ENCODE measurements at places on chromosomes 2 and 18. TPM values are rescaled to one million over a fixed set of nuclear protein-coding genes. Genes with fewer than 3 reads are reported as not detected.
A peak's percentile ranks its signal among the peaks of the same experiment; 100 is the strongest.

DNA sequence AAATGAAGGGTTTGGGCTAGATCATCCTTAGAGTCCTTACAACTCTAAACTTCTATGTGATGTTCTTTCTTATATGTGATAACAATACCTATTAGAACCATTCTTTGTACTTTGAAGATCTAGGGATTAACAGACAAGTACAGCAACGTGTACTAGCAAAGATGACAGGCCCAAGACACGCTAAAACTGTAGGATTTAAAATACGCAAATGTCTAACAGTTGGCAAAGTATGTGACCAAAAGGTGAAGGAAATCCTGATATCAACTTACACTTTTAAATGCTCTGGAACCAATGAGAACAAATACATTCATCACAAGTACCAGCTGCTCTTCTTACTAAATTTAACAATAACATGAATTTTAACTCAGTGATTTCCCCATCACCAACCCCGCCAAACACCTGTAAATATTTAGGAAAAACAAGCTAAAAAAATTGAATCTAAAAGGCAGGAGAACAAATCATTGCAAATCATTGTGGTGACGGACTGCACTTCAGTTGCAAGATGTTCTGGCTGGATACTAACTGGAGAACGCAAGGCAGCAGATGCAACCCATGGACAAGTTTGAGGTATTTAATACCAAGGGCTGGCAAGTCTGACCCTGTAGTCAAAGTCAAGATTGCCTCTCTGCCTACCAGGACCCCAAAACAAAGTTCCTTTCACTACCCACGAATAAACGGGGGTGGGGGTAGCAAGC, 1.4 kb downstream of the ANKRD44 start:
- H3K27me3 ChIP-seq = peaks cover 5% of the 10 kb centered on the region
- H3K4me3 ChIP-seq = peak overlapping the region; percentile 96
- H3K27ac ChIP-seq = no peak overlapping the region
- no peaks in the 10 kb centered on the region for H3K36me3 ChIP-seq

SERPINE2 gene
- 153 TPM for total RNA-seq

DNA sequence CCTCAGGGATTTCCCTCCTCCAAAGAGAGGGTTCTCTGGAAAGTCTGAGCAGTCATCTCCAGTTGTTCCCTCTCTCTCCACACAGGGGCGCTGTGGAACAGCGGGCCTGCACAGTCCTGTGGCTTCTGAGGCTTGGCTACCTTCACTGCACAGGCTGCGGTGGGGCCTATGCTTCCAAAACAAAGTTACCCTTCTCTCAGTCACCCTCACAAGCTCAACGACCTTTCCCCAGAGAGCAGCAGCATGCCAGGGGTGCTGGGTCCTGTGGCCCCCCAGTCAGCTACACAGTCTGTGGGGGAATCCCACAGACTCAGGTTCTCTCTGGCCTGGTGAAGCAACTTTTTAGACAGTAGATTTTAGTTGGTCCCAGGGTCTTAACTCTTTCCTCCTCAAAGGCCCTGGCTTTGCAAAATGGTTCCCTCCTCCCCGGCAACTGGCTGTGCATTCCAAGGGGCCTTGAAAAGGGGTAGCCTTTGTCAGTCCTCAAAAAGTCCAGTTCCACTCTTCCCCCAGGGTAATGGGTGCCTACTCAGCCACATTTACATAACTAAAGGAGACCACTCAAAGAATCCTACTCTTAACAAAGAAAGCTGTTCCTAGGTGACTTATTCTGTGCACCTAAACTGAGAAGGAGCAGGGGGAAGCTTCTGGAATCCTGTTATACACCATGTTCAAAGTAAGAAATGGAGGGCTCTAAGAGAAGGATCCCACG, 14.9 kb downstream of the B3GNT7 start:
- H3K27me3 ChIP-seq = no peaks in the 10 kb centered on the region
- peak overlapping the region; percentile 3 for H3K27ac ChIP-seq
- DNase-seq = no peak
- H3K36me3 ChIP-seq = no peaks in the 10 kb centered on the region

DNA sequence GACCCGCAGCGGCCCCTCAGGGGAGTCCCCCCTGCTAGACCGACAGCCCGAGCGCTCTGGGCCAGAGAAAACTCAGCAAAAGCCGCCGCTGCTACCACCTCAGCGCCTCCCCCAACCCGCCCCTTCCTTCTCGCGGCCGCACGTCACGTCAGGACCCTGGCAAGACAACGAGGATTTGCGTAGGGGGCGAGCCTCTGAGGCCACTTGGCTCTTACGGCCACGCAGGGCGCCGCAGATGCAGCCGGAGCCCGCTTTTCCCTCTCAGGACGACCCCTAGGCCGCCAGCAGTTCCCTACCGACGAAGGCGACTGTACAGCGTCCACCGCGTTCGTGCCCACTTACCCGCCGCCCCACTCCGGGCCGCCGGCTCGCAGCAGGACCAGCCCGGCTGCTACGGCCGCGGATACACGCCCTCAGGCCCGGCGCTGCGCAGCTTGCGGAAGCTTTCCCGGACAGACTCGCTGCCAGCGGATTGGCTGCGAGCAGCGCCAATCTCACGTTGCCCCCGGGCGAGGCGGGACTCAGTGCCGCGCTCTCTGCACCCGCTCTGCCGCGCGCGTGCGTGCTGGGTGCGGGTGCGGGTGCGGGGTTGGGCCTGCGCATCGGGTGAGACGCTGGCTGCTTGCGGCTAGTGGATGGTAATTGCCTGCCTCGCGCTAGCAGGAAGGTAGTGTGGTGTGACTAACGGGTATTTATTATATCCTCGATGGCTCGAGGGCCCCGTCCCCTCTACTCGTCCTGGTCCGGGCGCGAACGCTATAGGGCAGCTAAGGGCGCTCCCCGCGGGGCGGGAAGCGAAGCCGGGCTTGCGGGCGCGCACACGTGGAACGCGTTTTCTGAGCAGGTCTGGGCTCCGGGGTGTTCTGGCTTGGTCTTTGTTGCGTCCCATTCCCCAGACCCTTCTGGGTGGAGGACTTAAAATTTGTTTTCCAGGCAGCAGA, at the start of the genes ORMDL1 and PMS1:
ORMDL1 (minus strand) TSS at position 413 of the 941 bp plus-strand sequence. CDS start 1,744 bp downstream, outside the sequence.
PMS1 (plus strand) TSS at position 524 of the 941 bp plus-strand sequence. CDS start 7,360 bp downstream, outside the sequence.
- no peaks in the 10 kb centered on the region for H3K36me3 ChIP-seq
- H3K4me1 ChIP-seq = peaks cover 10% of the 10 kb centered on the region
- H3K27ac ChIP-seq = peak within 1 kb of the TSS; percentile 98
- peak; percentile 97 for DNase-seq

VWC2L gene
- 0.40 TPM for total RNA-seq

RNPEPL1 gene
- total RNA-seq = 36.9 TPM

- no peak overlapping the region for H3K4me3 ChIP-seq
- no peaks in the 10 kb centered on the region for H3K36me3 ChIP-seq
- no peaks in the 10 kb centered on the region for H3K27me3 ChIP-seq
- H3K27ac ChIP-seq = no peak overlapping the region
- peaks cover 19% of the 10 kb centered on the region for H3K4me1 ChIP-seq
Measured at GRCh38 chr2:28580078-28580477, 84.2 kb downstream of the PLB1 start.

CROCC2 gene
- 0.10 TPM for total RNA-seq

MTX2 gene
- total RNA-seq = 42.5 TPM

VRK2 gene
- 25.1 TPM for total RNA-seq

DNA sequence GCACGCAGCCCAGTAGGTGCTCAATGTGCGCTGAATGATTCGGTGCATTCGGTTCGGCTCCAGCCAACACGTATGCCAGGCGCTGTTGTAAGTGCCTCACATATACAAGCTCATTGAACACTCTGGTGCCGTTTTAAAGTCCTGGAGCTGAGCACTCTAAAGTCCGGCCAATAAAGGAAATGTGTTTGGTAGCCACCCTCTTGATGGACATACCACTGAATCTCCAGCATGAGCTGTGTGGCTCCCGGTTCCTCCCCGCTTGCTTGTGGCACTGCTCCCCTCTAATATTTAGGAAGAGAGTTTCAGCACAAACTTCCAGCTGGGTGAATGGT, 112.1 kb downstream of the MCFD2 start:
- no peaks in the 10 kb centered on the region for H3K4me1 ChIP-seq
- H3K4me3 ChIP-seq = no peak overlapping the region
- H3K27me3 ChIP-seq = no peaks in the 10 kb centered on the region
- no peak overlapping the region for H3K27ac ChIP-seq
- DNase-seq = no peak

DNA sequence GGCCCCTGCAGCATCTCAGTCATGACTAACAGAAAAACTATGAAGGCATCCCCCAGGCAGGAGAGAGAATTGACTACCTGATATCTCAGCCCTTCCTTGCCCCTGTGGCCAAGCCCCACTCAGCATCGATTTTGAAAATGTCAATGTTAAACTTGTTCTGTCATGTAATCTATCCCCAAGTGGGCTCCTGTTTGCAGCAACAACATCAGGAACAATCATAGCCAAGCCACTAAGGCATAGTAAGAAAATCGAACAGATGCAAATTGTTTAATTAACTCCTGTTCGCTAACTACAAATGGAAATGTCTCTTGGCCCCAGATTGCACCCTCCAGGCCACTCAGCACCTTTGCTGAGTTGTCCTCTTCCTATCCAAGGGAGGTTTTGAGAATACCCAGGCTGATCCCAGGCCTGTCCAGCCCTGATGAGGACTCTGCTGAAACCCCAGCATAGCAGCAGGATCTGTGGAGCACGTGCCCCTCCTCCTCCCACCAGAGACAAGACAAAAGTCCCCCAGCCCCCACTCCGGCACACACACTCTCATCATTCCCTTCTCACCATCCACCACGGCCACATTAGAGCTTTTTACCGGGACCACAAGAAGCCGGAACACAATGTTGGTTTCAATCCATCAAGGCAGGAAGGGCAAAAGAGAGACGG, 150.1 kb downstream of the TNS1 start:
- no peak for DNase-seq
- H3K27ac ChIP-seq = no peak overlapping the region
- H3K4me3 ChIP-seq = no peak overlapping the region
- H3K4me1 ChIP-seq = peaks cover 28% of the 10 kb centered on the region
- no peaks in the 10 kb centered on the region for H3K36me3 ChIP-seq
- no peaks in the 10 kb centered on the region for H3K27me3 ChIP-seq

DNA sequence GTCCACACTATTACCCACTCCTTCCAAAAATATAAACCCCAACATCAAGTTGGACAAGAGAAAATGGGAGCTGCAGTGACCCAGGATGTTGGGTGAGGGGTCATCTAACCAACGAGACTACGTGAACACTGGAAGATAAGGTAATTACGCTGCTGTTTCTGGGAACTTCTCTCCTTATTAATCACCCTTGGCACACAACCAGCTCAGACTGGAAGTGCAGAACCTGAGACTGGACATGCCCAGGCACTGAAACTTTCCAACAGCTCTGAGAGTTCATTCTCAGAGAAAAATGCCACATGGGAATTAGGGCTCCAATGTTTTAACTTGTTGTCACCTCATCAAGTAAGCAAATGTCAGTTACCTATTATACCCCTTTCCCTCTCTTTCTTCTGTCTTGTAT, 135.3 kb downstream of the CCDC148 start:
- H3K27ac ChIP-seq = no peak overlapping the region
- H3K36me3 ChIP-seq = no peaks in the 10 kb centered on the region
- H3K27me3 ChIP-seq = no peaks in the 10 kb centered on the region
- no peak overlapping the region for H3K4me3 ChIP-seq

CCNYL1 gene
- total RNA-seq = 17.6 TPM

RAB17 gene
- 58.3 TPM for total RNA-seq

DNA sequence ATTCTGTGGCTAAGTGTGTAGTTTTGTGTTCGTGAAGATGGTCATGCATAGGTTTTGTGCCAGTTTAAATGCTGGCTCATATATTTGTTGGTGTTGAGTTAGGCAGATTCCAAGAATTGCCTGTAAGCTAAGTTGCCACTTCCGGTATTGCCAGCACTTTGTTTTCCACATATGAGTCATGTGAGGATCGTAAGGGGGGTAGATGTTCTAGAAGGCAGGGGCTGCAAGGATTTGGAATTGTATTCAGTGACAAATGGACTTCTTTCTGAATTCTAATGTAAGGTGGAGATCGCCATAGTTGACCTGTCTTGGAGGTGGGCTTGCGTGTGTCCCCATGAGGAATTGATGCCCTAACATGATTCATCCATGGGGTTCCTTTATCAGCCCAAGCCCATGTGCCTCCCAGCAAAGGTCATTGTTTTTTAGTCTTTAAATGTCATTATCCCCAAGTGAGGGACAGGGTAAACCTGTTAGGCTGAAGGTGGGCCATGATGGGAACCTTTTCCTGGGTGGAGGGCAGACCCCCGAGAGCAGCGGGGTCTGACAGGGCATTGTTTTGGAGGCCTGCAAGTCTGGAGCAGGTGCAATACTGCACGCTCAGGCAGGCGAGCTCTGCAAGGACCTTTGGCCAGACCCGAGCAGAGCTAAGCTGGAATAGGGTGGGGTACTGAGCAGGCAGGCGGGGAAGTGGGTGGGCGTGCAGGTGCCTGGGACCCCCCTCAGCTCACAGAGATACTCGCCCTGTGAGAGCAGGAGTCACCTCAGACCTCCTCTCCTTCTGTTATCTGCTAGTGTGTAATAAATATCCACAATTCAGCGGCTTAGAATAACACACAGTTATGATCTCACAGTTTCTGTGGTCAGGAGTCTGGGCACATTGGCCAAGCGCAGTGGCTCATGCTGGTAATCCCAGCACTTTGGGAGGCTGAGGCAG, 77.4 kb downstream of the LRRFIP1 start:
- DNase-seq = no peak
- H3K27ac ChIP-seq = peak overlapping the region; percentile 90
- peaks cover 52% of the 10 kb centered on the region for H3K4me1 ChIP-seq
- H3K27me3 ChIP-seq = no peaks in the 10 kb centered on the region
- no peaks in the 10 kb centered on the region for H3K36me3 ChIP-seq

DNA sequence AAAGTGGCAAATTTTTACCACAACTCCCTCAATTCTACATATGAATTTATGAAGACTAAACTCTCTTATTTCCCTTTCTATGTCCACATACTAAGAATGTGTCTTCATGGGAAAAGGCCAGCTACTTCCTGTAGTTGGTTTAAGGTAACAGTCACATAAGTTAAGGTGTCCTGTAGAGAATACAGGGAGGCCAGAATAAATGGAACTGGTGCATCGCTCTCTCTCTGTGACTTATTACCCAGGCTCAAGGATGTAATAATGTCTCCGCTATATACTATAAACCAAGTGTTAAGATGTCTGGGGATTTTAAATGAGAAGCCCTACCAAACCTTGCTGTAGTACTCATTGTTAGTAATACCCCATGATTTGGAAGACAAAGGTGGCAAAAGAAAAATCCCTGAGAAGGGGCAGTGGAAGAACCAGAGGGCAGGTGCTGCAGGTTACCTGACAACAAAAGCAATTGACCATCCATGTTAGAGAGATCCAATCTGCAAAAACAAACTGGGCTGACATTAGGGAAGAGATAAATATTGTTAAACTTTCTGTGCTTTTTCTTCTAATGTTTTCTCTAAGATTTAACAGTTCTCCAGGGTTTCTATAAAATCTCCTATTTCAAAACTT, 372.8 kb downstream of the TMX3 start:
- no peak for DNase-seq
- no peak overlapping the region for H3K27ac ChIP-seq
- no peak overlapping the region for H3K4me3 ChIP-seq
- no peaks in the 10 kb centered on the region for H3K4me1 ChIP-seq

DNA sequence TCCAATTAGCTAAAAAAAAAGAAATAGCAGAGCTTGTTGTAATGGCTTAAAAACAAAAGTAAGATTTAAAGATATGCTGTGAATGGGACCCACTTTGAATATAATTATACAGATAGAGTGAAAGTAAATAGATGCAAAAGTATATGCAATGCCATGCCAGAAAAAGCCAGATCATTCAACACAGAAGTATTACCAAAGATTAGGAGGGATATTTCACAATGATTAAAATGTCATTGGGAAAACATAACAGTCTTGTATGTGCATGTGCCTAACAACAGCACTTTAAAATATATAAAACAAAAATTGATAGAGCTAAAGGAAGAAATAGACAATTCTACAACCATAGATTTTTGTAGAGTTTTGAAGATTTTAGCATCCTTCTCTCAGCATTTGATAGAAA, 19.9 kb upstream of the SIGLEC15 start:
- H3K4me1 ChIP-seq = no peaks in the 10 kb centered on the region
- H3K4me3 ChIP-seq = no peak overlapping the region

GRCh38 chr18:8326763-8327394, 282.4 kb upstream of the RAB12 start:
- no peak for DNase-seq
- H3K4me1 ChIP-seq = peaks cover 14% of the 10 kb centered on the region
- no peaks in the 10 kb centered on the region for H3K27me3 ChIP-seq
- no peaks in the 10 kb centered on the region for H3K36me3 ChIP-seq
- H3K4me3 ChIP-seq = no peak overlapping the region
- H3K27ac ChIP-seq = no peak overlapping the region
